ENCODE measurements at places on chromosomes 4 and X.

- no peak for DNase-seq
These were observed 200.4 kb downstream of the DACH2 start for GRCh38 chrX:86348669-86349068.

GRCh38 chrX:585115-585808, 45.3 kb upstream of the SHOX start:
- no peak for DNase-seq

DNA sequence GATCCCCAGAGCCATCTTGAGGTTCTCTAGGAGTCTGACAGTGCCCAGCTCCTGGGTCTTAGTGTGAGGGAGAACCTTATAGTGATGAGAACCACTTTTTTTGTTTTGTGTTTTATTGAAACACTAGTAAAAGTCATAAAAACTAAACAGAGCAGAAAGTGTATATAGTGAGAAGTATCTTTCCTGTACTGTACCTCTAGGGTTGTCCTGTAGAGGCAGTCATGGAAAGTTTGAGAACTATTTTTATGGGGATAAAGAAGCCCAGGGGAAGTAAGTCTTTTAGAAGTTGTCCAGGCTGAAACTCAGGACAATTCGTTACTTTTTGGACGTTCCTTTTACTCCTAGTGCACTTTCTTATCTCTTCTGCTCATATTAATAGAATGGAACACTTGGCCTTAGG, 40.9 kb downstream of the ADH5 start:
- no peak for DNase-seq

GRCh38 chrX:150478496-150479492, 89.6 kb upstream of the MTM1 start:
- DNase-seq, result no peak

Measured in NCI-H526 treated with DMSO at 0.1 percent for 48 hours (cell line).